ENCODE measurements at places on chromosomes 7 and 10.

GRCh38 chr10:32155075-32155516 is 98.9 kb upstream of the KIF5B start:
- no peak for DNase-seq

DNA sequence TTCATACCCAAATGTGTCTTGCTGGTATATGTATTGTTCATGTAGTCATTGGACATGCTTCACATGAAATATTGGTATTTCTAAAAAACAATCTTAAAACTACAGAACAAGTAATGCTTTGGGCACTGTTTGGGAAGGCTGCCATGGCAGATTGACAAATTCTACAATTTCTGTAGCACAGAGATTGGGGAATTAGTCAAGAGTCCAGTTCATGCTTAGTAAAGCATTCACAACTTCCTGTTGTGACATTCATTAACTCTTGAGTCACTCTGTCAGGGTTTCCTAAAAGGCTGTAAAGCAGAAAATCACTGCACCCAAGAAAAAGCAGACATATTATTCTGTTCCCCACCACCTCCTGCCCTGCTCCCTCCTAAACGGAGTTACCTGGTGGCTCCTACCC is 398.9 kb downstream of the PHTF2 start:
- no peak for DNase-seq

DNA sequence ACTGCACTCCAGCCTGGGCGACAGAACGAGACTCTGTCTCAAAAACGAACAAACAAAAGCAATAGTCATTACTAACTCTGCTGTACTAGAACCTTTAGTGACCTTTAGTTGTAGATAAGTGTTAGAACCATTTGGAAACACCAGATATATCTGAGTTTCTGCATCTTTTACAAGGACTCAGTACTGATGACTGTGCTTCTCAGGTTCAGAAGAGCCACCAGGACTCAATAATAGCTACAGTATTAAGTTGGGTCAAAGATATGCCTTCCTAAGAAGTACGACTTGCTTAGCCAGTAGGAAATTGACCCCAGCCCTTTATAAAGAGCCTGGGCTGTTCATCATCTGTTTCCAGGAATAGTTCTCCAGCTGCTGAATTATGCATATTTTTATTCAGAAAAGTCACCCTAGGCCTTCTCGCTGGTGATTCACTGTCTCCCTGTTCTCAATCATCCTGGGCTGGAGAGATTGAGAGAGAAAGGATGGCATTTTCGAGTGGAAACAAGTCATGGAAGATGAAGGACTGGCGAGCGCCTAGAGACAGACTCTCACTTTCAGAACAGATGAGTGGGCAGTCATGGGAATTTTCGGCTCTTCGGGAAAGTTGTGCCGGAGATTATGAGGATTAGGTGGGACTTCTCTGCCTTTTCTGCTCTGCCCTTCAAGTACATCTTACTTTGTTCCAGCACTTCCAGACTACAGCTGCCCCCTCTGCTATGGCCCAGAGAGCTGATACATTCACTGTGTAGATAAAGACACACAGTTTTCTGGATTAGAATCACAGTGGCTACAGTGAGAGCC is 316.1 kb downstream of the CCDC3 start:
- DNase-seq, result no peak

- DNase-seq, result no peak
These were observed 192.7 kb downstream of the FGFR2 start for GRCh38 chr10:121405549-121405948.

DNA sequence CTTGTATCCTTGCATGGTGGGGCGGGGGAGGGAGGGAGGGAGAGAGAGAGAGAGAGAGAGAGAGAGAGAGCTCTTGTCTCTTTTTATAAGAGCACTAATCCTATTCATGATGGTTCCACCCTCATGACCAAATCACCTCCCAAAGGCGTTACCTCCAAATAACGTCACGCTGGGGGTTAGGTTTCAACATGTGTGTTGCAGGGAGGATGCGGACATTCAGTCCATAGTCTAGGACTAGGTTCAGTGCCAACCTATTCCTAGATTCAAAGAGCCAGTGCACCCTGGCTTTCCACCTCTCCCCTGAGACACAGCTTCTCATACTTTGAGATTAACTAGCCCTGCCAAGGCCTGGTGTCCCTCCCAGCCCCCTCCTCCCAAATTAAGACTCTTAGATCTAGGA is 123.0 kb downstream of the GRK5 start:
- no peak for DNase-seq

DNA sequence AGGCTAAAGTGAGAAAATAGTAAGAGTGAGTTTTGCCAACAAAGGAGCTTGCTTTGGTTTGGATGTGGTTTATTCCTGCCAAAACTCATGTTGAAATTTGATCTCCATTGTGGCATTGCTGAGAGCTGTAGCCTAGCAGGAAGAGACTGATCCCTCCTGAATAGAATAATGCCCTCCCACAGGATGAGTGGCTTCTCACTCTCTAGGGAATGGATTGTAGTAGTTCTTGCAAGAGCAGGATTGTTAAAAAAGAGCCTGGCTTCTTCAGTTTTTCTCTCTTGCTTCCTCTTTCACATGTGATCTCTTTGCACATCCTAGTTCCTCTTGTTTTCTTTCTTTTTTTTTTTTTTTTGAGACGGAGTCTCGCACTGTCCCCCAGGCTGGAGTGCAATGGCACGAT is 34.4 kb downstream of the ASAH2 start:
- DNase-seq, result no peak
